Activated naive CD4-positive, alpha-beta T cell treated with anti-CD3 and anti-CD28 coated beads, Interleukin-2, amount 50 U/mL, for 72 hours (primary cell): ENCODE measurements at places on chromosomes 11 and 22. TPM values are rescaled to one million over a fixed set of nuclear protein-coding genes. Genes with fewer than 3 reads are reported as not detected.

Gene TBX10
- total RNA-seq: not detected

Gene GTSE1
- total RNA-seq: 53.1 TPM

Gene SSH3
- 11.6 TPM for total RNA-seq

Gene GRAP2
- 42.4 TPM for total RNA-seq

Gene SAA4
- not detected for total RNA-seq

Gene RAB6A
- 66.3 TPM for total RNA-seq
